ENCODE measurements at places on chromosomes 12 and 14.

GRCh38 chr14:104980611-104981531 lies 2.7 kb upstream of the AHNAK2 start:
- DNase-seq: no peak

DNA sequence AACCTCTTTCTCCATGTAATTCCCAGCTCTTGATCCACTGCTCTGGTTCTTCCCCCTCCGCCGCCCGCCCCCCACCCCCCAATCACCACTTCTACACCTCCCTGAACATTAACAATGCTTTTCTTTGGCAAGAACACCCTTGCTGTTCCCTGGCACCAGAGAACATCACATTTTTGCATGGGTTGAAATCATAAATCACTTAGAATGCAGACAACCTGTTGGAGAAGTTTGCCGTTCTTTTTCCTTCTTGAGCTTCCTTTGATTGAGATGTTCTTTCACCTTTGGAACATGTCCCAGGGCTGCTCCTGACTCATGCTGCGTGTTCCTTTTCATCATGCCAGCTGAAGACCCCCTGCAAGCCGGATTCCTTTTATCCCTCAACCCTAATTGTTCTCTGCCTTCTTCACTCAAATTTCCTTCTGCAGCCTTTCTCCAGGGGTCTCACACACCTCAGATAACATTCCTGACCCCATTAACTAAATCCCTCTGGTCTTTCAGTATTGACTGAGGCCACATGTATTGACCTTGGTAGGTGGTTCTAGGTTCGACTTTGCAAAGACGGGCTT lies 294.1 kb upstream of the TMPO start:
- DNase-seq: no peak

- DNase-seq: no peak
Measured at GRCh38 chr12:83147341-83147740, 460.6 kb downstream of the TMTC2 start.

DNA sequence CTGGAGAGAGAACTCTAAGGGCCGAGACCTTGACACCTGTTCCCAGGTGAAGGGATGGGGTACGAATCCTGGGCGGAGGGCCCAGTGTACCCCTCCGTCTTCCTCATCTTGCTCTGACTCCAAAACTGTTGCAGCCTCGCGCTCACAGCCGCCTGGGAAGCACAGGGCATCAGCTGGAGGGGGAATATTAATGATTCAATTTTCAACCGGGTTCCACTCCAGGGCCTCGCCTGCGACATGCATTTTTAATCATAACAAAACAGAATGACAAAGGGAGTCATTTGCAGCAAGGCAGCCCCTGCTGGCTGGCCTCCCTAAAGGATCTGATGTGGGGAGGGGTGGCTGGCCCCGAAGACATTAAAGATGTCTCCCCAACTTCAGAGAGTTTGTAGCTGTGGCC lies 41.6 kb upstream of the ESRRB start:
- DNase-seq: no peak

- no peak for DNase-seq
Measured at GRCh38 chr12:124484526-124484953, 82.9 kb downstream of the NCOR2 start.
